Activated CD8-positive, alpha-beta T cell treated with anti-CD3 and anti-CD28 coated beads for 36 hours (primary cell): ENCODE measurements at places on chromosomes 12 and 14. TPM values are rescaled to one million over a fixed set of nuclear protein-coding genes. Genes with fewer than 3 reads are reported as not detected.

Gene TSHR
- not detected for total RNA-seq

Gene CLEC14A
- not detected for total RNA-seq

Gene GPN3
- total RNA-seq: 69.1 TPM

Gene SLC2A13
- 9.3 TPM for total RNA-seq

Gene RNASE3
- not detected for total RNA-seq

Gene FLVCR2
- 4.4 TPM for total RNA-seq

Gene RERG
- total RNA-seq: not detected

Gene NUDT14
- total RNA-seq: 9.7 TPM

Gene PLEKHG7
- total RNA-seq: not detected

Gene STAT2
- 69.7 TPM for total RNA-seq

Gene DAO
- total RNA-seq: not detected

Gene RPS6KA5
- 12.8 TPM for total RNA-seq

Gene SIX4
- not detected for total RNA-seq

Gene RECQL
- 81.0 TPM for total RNA-seq

Gene KRT79
- total RNA-seq: 1.6 TPM

Gene KRT77
- not detected for total RNA-seq

Gene LRP1-AS
- total RNA-seq: not detected

Gene LPAR5
- total RNA-seq: 8.1 TPM

Gene SEC23A
- total RNA-seq: 45.6 TPM

Gene C1QL4
- total RNA-seq: not detected

Gene MFAP5
- not detected for total RNA-seq

Gene SLC6A13
- total RNA-seq: not detected

Gene MYG1
- 69.5 TPM for total RNA-seq

Gene ZNF385A
- 2.5 TPM for total RNA-seq
